Stimulated activated CD4-positive, alpha-beta T cell treated with anti-CD3 and anti-CD28 coated beads, Interleukin-1b, Interleukin-23, amount 100 ng/mL, for 1 hour (primary cell): ENCODE measurements at places on chromosomes 4 and X.

- DNase-seq: no peak
Observed at GRCh38 chr4:95085124-95085833, 327.5 kb downstream of the BMPR1B start.

GRCh38 chr4:144575181-144575580 is 70.8 kb upstream of the HHIP start:
- no peak for DNase-seq

- DNase-seq: no peak
Observed at GRCh38 chr4:148238086-148238485, 204.1 kb downstream of the NR3C2 start.

DNA sequence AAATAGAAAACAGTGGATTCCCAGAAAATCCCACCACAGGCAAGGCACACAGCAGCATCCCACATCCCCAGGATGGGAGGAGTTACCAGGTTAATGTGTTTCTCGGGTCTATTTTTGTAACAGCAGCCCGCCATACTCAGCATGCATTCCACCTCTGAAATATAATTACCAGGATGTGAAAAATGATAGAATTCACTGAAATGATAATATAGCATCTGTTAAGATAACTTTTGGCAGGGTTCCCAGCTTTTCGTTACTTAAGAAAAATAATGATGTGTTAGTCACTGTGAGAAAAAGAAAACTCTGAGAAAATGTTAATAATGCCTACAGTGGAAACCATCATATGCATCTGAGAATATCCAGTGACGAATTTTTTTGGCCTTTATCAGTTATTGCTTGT is 87.1 kb downstream of the VCX2 start:
- DNase-seq: no peak

DNA sequence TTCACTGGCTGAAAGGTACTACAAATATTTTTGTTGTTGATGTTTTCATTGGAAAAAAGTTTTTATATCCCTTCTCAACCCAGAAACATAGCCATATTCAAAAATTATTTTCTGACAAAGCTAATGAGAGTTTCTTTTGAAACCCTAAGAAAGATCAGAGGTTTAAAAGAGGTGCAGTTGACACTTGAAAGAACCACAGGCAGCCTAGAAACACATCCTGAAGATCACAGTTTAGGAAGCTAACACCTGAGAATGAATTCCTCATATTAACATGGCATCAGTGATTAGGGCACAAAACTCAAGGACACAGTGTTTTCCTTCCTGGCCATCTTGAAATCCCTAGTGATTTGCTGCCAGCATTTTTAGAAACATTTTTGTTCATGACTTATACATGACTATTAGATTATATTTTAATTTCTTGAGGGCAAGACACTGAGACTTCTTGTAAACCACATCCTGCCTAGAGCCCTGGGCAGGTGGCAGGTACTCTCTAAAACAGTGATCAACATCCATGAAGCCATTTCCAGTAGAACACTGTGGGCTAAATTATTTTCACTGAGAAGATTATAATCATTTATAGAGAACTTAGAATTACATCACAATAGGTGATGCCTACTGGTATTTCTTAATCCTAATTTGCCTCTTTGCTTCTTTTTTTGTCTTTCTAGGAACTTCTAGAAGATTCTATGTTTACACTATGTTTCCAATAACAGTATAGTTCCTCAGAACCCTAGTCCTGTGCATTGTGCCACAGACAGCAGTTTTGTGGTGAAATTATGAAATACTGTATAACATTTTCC is 80.0 kb downstream of the ARSJ start:
- DNase-seq: no peak
